ENCODE measurements at places on chromosomes 11 and 22.
A peak's percentile ranks its signal among the peaks of the same experiment; 100 is the strongest.

DNA sequence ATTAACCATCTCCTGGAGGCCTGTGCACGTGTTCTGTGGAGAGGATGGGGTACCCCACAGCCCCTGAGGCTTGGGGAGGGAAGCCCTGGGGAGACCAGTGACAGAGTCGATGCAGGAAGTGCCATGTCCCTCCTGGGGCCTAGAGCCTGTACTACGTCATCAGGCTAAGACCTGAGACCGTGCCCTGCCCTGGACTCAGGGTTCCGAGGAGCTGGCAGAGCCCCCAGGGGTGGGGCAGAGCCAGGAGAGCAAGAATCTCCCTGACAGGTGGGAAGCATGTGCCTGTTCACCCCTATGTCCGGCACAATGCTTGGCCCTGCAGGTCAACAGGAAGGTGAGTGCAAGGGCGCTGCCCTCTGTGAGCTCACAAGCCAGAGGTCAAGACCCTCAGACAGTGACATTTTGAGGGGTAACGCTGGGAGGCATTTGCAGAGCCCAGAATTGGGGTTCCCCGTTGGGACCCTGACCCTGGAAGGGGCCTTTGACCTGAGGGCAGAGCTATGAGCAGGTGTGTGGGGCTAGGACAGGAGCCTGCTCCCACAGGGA, 781.6 kb downstream of the BRD1 start:
- DNase-seq: no peak

DNA sequence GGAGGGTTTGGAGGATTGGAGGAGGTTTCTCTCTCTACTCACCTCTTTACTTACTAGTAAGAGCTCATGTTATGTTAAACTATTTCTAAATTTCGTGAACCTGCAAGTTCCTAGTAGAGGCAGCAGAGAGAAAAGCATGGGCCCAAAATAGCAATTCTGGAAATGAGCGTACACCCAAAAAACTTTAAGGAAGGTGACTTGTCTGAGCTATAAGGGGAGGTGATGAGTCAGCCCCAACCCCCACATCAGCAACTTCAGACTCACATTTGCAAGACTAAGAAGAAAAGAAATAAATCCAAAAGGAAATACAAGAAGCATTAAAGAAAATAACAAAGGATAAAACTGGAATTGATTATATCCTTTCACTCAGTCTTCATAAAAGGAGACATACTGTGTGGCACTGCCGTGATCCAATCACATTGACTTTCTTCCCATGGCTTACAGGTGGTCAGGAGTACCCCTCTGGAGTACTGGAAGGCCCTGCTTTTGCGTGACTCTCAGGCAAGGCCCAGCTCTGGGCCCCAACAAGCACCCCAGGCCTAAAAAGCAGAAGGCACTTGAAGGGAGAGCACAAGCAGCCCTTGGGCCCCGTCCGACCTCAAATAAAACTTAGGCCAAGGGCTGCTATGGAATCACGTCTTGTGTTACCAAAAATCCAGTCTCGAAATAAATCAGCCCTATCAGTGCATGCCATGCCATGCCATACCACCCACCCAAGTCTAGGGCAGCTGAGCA, 14.3 kb downstream of the PACSIN2 start:
- no peak for DNase-seq

DNA sequence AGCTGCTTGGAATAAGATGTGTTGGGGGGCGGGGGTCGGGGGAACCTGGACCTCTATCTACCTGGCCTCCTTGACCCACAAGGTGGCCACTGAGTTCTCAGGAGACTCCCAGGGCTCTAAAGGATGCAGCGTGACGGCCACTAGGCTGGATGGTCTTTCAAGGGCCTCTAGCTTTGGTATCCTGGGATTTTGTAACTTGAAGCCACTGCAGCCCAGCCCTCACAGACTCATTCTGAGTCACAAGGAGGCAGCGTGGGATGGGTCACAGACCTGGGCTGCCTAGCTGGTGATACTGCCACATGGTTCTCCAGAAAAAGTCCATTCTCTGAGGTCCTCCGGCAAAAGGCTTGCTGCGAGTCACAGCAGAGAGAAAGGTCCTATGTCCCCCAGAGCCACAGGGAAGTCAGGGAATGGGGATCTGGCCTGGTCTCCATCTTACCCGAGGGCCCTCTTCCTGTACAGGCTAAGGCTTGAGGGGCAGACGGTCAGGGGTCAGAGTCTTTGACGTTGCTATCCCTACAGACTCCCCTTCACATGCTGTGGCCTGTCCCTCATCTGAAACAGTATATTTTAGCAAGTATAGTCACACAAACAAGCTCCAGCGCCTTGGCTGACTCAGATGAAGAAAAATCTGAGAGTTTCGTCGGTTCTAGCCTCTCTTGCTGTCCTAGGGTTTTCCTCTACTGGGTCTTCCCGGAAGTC, 52.4 kb downstream of the KCNC1 start:
- no peak for DNase-seq

DNA sequence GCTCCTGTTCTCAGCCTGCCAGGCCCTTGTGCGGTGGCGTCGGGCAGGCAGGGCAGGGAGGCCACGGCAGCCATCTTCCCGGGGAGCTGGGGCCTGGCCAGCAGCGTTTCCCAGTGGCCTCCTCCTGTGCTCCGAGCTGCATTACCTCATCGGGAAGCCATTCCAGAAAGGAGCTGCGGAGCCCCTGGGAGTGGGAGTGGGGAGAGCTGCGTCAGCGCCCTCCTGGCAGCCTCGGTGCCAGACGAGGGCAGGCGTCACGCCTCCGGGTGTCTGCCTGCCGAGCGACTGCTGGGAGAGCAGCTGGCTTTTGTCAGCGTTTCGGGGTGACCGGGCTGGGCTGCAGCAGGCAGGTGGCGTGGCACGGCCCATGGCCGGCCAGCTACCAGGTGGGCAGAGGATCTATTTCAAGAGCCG, 30.9 kb upstream of the WNT7B start:
- no peak for DNase-seq

GRCh38 chr11:116691771-116692177, 81.0 kb downstream of the BUD13 start:
- peak; percentile 41 for DNase-seq

- no peak for DNase-seq
Measured at GRCh38 chr22:21079493-21079892, 33.7 kb downstream of the LRRC74B start.

DNA sequence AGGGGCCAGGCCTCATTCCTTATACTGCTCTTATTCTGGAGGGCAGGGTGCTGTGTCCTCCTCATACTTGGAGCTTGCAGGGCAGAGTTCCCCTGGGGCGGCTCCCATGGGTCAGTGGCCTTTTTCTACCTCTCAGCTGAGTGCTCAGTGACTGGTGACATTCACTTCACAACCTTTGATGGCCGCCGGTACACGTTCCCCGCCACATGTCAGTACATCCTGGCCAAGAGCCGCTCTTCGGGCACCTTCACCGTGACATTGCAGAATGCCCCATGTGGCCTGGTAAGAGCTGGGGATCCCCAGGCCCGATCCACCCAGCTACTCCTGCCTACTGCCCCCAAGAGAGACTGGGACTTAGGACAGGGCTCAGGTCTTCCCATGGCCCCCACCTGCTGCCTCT, 14.5 kb downstream of the OTOG start:
- no peak for DNase-seq

Data from T-cell (primary cell).